ENCODE measurements at places on chromosomes 4 and X.

GRCh38 chr4:105291925-105292324 lies 145.2 kb downstream of the TET2 start:
- DNase-seq: no peak

- DNase-seq: no peak
These were observed 71.9 kb downstream of the MAGEB17 start for GRCh38 chrX:16239211-16239610.

DNA sequence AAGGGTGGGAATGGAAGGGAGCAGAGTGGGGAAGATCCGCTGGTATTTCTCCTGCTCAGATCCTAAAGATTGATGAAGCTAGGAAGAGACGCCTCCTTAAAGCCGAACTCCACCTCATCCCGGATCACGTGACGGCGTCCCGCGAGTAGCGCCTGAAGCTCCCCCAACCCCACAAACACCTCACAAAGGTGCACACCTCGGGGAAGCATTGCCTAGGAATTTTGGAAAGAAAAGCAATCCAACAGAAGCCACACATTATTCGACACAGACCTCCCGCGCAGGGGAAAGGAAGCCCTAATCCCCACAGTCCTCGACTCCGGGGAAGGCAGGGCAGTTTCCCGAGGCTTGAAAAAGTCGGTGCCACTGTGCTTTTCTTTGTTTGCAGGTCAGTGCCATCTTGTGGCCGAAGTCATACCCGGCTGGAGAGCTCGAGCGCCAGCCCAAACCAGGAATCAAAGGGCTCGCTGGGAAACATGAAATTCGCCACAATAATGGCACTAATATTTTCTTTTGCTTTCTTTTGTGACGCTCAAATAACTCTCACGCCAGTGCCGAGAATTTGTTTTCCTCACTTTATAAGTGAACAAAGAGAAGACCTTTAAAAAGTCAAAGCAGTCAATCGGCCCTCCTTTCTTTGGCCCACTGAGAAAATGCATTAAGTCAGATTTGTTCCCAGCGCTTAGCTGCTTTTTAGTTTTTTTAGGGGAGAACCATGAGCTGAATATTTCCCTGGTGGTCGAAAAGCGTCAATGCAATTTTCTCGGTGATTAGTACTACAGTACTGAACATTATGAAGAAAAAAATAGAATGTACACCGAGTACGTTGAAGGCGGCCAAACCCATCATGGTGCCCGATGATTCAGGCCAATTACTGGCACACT lies at the start of gene NPY1R:
NPY1R (minus strand) TSS at position 71 of the 881 bp plus-strand sequence. CDS start 6,042 bp downstream, outside the sequence.
- peak; percentile 32 for DNase-seq

DNA sequence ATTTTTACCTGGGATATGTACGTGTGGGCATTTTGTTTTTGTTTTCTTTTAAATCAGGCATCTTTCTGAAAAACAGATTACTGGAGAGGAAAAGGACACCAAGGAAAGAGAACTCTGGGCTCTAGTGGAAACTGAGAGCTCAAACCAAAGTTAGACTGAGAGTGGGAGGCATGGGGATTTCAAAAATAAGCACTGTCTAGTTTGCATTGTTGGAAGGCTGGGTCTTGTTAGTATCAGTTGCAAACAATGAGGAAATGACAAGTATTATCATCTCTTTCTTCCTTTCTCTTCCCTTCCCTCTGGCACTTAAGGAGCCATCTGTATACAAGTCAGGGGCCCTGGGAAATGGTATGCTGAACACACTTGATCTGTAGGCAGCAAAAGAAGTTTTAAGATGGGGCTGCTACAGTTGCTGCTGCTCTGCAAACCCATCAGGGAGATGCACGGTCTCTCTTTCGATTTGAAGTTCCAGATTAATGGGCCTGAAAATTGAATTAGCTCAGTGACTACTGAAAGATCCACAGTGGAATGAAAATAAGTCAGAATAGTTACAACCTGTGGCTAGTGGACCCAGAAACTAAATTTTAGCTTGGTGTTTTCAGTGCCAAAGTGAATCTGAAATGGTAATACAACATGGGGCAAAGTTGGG lies 48.0 kb upstream of the GRXCR1 start:
- DNase-seq: no peak

- no peak for DNase-seq
These were observed 66.1 kb upstream of the MAML3 start for GRCh38 chr4:140220058-140220457.

- DNase-seq: no peak
These were observed 11.9 kb upstream of the LINC00632 start for GRCh38 chrX:140697618-140698017.

DNA sequence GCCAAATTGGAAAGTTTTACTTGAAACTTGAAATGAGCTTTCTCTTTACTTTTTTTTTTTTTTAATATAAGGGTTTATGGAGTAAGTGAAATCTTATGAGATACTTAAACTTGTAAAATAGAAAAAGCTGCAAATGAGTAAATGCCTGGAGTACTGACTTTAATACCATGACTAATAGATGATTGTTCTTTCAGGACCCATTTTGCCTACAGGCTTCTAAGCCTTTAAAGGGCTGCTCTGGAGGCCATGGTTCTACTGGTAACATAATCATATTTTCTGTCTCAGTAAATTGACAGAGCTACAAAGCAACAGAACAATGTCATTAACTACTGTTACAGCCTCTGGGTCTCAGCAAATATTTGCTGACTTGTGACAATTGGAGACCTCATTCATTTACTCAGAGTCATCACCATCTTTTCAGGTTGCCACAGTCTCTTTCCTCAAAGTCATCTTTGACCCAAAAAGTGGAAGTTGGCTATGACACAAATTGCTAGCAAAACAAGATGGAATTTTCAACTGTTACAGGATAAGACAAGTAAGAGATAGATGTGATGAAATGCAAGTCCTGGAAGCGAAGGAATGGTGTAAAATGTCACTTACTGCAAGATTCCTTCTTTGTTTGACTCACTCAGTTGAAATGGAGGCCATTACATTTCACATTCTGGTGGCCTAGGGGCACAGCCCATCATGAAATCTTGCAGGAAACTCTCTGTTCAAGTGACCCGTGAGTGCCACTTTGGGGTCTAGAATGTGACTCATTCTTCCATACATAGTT lies 132.7 kb downstream of the BTC start:
- DNase-seq: no peak

- DNase-seq: no peak
These were observed 363.1 kb upstream of the SLIT2 start for GRCh38 chr4:19888587-19888986.
